ENCODE measurements at places on chromosomes 1 and 21. TPM values are rescaled to one million over a fixed set of nuclear protein-coding genes. Genes with fewer than 3 reads are reported as not detected.
A peak's percentile ranks its signal among the peaks of the same experiment; 100 is the strongest.

OR2T29 gene
- not detected for total RNA-seq

TRPM2 gene
- total RNA-seq: 15.2 TPM

PRR9 gene
- not detected for total RNA-seq

HCRTR1 gene
- total RNA-seq: not detected

OR2T11 gene
- total RNA-seq: not detected

GREM2 gene
- total RNA-seq: 0.52 TPM

- no peak overlapping the region for H3K4me3 ChIP-seq
- peaks cover 66% of the 10 kb centered on the region for H3K36me3 ChIP-seq
- peaks cover 25% of the 10 kb centered on the region for H3K4me1 ChIP-seq
- H3K27ac ChIP-seq: no peak overlapping the region
- no peaks in the 10 kb centered on the region for H3K27me3 ChIP-seq
Measured at GRCh38 chr21:17802572-17802971, 16.6 kb downstream of the C21orf91 start.

GRCh38 chr1:24745711-24746413, 615 bp downstream of the CLIC4 start:
- H3K27me3 ChIP-seq: peaks cover 21% of the 10 kb centered on the region
- H3K36me3 ChIP-seq: no peaks in the 10 kb centered on the region
- peaks cover 51% of the 10 kb centered on the region for H3K4me1 ChIP-seq

GRCh38 chr1:16145030-16145661, 10.7 kb downstream of the EPHA2 start:
- no peak overlapping the region for H3K27ac ChIP-seq
- DNase-seq: no peak
- H3K4me3 ChIP-seq: no peak overlapping the region
- H3K36me3 ChIP-seq: no peaks in the 10 kb centered on the region
- H3K4me1 ChIP-seq: peaks cover 2% of the 10 kb centered on the region
- H3K27me3 ChIP-seq: peaks cover 9% of the 10 kb centered on the region

GRCh38 chr1:178724728-178725465, at the start of gene RALGPS2:
TSS of gene RALGPS2 (plus strand) at chr1:178725244. CDS start at chr1:178776765, 51,521 bp downstream.
- peak within 1 kb of the TSS; percentile 85 for H3K27ac ChIP-seq
- H3K27me3 ChIP-seq: peaks cover 12% of the 10 kb centered on the region
- H3K4me1 ChIP-seq: peaks cover 13% of the 10 kb centered on the region
- H3K36me3 ChIP-seq: no peaks in the 10 kb centered on the region
- peak within 1 kb of the TSS; percentile 79 for H3K4me3 ChIP-seq
- peak; percentile 76 for DNase-seq

- H3K4me1 ChIP-seq: no peaks in the 10 kb centered on the region
- no peak overlapping the region for H3K27ac ChIP-seq
- H3K4me3 ChIP-seq: no peak overlapping the region
- DNase-seq: no peak
Measured at GRCh38 chr1:205973377-205974232, 29.6 kb downstream of the RAB7B start.

GRCh38 chr1:24191860-24192259, 4.8 kb upstream of the IFNLR1 start:
- H3K36me3 ChIP-seq: peaks cover 7% of the 10 kb centered on the region
- peak overlapping the region; percentile 92 for H3K27ac ChIP-seq
- DNase-seq: peak; percentile 39
- H3K4me1 ChIP-seq: peaks cover 68% of the 10 kb centered on the region
- peak overlapping the region; percentile 22 for H3K4me3 ChIP-seq
- no peaks in the 10 kb centered on the region for H3K27me3 ChIP-seq

DNA sequence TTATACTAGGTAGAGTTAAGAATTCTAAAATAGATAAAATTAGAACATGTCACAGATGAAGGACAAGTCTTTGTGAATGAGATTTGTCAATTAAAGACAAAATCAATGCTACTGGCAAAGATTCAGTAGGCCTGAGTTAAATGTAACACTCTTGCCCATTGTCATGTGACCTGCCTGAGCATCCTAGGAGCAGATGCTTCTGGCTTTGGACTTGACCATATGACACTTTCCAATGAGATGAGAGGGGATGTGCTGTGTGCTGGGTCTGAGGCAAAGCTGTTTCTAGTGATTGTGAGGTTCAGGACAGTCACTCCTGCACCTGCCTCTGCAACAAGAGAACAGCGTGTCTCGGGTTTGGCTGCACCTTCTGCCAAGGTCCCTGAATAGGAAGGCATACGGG, 144.9 kb downstream of the HIVEP3 start:
- no peaks in the 10 kb centered on the region for H3K27me3 ChIP-seq
- no peak for DNase-seq
- no peaks in the 10 kb centered on the region for H3K36me3 ChIP-seq

DNA sequence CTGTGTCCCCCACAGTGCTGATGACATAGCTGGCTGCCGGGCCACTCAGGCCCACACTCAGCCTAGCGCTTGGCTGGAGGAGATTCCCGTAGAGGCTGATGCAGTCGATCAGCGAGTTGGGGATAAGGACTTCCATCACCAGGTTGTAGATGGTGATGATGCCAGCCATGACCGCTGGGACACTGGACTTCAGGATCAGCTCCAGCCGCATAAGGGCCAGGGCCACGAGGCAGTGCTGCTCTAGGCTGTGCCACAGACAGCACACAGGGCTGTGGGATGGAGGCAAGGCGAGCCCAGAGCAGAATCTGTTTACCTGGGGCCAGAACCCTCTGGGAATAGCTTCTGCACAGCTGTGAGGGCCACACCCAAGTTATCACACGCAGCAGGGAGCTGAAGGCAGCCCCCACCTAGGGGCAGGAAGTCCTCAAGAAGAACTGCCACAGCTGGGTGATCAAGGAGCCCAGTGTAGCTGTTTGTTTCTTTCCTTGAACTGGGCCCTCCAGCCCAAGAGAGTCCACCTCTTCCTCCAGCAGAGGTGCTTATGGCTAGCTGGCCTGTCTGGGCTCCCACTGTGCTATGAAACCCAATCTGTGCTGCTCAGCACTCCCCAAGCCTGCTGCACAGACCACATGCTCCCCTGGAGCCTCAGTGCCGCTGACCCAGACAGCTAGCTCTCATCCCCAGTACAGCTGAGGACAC, 6.2 kb downstream of the SLC2A1 start:
- no peaks in the 10 kb centered on the region for H3K27me3 ChIP-seq
- H3K27ac ChIP-seq: peak overlapping the region; percentile 89
- peaks cover 71% of the 10 kb centered on the region for H3K36me3 ChIP-seq
- peaks cover 85% of the 10 kb centered on the region for H3K4me1 ChIP-seq

GRCh38 chr1:215290018-215290417, 207.5 kb downstream of the KCNK2 start:
- no peaks in the 10 kb centered on the region for H3K27me3 ChIP-seq
- no peak overlapping the region for H3K4me3 ChIP-seq
- H3K36me3 ChIP-seq: no peaks in the 10 kb centered on the region
- DNase-seq: no peak
- no peaks in the 10 kb centered on the region for H3K4me1 ChIP-seq

GRCh38 chr21:36989699-36990507, 16.6 kb upstream of the RIPPLY3 start:
- H3K4me3 ChIP-seq: peak overlapping the region; percentile 85
- H3K27me3 ChIP-seq: no peaks in the 10 kb centered on the region
- H3K27ac ChIP-seq: peak overlapping the region; percentile 92
- H3K4me1 ChIP-seq: peaks cover 49% of the 10 kb centered on the region

DNA sequence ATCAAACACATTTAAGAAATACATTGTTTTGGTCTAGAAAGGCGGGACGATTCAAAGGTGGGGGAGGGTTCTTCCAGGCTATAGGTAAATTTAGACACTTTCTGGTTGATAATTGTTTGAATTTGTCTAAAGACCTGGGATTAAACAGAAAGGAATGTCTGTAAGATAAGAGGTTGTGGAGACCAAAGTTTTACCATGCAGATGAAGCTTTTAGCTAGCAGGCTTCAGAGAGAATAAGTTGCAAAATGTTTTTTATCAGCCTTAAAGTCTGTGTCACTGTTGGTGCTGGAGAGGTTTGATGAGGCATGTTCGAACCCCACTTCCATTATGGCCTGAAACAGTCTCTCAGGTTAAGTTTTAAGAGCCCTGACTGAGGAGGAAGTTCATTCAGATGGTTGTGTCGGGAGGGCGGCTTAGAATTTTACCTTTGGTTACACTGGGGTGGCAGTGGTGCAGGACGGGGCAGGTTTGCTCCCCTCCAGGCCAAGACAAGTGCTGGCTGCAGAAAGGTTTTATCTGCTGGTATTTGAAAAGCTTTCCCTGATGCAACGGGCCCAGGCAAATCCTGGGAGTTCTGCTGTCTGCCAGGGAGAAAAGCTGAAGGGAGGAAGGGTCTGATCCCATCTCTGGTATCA, 16.0 kb upstream of the SLC2A5 start:
- DNase-seq: no peak
- peaks cover 28% of the 10 kb centered on the region for H3K27me3 ChIP-seq
- H3K36me3 ChIP-seq: no peaks in the 10 kb centered on the region

DNA sequence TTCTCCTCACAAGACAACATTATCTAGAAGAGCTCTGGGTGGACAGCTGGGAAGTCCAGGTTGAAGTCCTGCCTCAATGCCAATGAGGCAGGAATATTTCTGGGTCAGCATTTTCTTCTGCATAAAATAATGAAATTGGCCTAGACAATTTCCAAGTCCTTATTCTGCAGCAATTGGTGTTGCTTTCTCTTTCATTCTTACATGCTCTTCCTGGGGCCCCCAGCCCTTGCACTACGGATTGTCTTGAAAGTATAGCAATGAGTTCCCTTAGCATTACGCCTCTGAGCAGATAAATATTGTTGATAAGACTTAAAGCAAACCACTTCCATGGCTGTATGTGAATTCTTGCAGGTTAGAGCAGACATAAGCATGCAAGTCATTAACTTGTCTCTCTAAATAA, 188.5 kb downstream of the TGFBR3 start:
- H3K27ac ChIP-seq: peak overlapping the region; percentile 90
- peaks cover 63% of the 10 kb centered on the region for H3K36me3 ChIP-seq
- no peaks in the 10 kb centered on the region for H3K27me3 ChIP-seq
- H3K4me3 ChIP-seq: peak overlapping the region; percentile 52
- DNase-seq: peak; percentile 77

DNA sequence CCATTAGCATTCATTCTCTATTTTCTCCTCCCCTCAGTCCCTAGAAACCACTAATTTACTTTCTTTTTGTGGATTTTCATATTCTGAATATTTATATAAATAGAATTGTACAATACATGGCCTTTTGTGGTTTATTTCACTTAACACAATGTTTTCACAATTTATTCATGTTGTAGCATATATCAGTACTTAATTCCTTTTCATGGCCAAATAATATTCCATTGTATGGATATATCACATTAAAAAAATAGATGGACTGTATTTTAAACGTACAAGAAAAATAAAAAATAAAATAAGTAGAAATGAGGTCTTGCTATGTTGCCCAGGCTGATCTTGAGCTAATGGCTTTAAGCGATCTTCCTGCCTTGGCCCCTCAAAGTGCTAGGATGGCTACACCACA, 25.0 kb downstream of the SCP2 start:
- peaks cover 12% of the 10 kb centered on the region for H3K36me3 ChIP-seq
- DNase-seq: no peak
- H3K27me3 ChIP-seq: no peaks in the 10 kb centered on the region

DNA sequence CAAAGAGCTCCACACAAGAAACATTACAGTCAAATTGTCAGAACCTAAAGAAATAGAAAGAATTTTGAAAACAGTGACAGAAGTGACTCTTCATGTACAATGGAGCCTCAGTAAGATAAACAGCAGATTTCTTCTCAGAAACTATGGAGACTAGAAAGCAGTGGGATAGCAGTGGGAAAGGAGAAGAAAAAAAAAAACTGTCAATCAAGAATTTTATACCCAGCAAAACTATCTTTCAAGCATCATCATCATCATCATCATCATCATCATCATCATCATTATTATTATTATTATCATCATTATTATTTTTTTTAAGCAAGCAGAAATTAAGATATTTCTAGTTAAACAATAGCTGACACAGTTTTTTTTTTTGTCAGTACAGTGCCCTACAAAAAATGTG, 24.2 kb downstream of the CEP170 start:
- H3K27me3 ChIP-seq: no peaks in the 10 kb centered on the region
- DNase-seq: no peak
- no peak overlapping the region for H3K27ac ChIP-seq
- H3K4me3 ChIP-seq: no peak overlapping the region

Data from activated CD4-positive, alpha-beta T cell treated with anti-CD3 and anti-CD28 coated beads, Interleukin-2, amount 10 ng/mL, durations not matched to agents 7 days and 5 days (primary cell).